ENCODE measurements at places on chromosomes 6 and 20.

GRCh38 chr6:5215799-5216198 is 45.0 kb downstream of the LYRM4 start:
- DNase-seq = no peak

DNA sequence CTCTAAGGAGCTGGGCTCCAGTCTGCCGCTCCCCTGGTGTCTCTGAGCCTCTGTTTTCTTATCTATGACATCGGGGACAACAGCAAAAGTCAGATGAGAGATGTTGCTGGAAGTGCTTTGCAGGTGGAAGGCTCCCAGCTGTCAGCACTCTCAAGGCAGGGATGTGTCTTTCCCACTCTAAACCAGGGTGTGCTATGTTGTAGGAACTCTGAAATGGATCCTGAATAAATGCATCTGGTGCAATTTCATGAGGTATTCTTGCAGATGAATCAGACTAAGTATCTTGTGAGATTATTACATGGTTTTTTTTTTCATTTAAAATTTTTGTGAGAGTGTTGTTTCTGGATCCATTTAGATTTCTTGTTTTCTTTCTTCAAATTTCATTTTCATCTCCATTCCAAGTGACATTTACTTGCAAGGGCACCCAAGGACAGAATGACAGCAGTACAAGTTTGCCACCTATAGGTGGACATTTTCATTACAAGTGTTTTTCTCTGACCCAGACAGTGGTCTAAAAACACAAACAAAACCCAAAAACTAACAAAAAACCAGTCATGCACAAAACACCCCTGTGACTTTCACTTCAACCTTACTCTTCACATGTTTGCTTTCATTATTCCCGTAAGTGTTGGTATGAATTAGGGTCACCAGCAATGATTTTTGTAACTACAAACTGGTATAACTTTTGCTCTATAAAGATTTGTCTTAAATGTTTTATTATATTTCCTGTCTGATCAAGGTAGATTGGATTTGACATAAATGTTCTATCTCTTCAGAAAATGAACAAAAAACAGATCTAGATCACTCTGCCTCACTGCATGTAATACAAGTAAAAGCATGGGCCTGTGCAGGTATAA is 14.7 kb upstream of the SIM1 start:
- no peak for DNase-seq

GRCh38 chr6:83303426-83303825 is 110.3 kb downstream of the RWDD2A start:
- DNase-seq = no peak

- DNase-seq = no peak
Observed at GRCh38 chr6:20771409-20771808, 237.2 kb downstream of the CDKAL1 start.

GRCh38 chr6:5995949-5996713 is 10.6 kb downstream of the NRN1 start:
- peak; percentile 48 for DNase-seq

GRCh38 chr6:110482774-110483400 is 6.5 kb upstream of the SLC22A16 start:
- no peak for DNase-seq

DNA sequence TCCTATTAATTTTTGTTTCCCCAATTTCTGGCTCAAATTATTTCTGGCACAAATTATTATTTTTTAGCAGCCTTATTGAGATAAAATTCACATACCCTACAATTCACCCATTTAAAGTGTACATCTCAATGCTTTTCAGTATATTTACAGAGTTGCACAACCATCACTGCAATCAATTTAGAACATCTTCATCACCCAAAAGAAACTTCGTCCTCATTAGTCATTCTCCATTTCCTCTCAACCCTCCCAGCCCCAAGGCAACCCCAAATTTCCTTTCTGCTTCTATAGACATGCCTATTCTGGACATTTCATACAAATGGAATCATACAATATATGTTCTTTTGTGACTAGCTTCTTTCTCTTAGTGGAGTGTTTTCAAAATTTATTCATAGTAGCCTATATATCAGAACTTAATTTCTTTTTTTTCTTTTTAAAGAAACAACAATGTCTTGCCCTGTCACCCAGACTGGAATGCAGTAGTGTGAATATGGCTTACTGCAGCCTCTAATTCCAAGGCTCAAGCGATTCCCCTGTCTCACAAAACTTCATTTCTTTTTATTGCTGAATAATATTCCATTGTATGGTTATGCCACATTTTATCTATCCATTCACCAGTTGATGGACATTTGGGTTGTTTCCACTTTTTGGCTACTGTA is 84.5 kb downstream of the DNAH8 start:
- DNase-seq = no peak

- DNase-seq = no peak
Observed at GRCh38 chr6:14277405-14277930, 159.9 kb downstream of the CD83 start.

- no peak for DNase-seq
Observed at GRCh38 chr6:118198746-118199145, 291.7 kb downstream of the SLC35F1 start.

DNA sequence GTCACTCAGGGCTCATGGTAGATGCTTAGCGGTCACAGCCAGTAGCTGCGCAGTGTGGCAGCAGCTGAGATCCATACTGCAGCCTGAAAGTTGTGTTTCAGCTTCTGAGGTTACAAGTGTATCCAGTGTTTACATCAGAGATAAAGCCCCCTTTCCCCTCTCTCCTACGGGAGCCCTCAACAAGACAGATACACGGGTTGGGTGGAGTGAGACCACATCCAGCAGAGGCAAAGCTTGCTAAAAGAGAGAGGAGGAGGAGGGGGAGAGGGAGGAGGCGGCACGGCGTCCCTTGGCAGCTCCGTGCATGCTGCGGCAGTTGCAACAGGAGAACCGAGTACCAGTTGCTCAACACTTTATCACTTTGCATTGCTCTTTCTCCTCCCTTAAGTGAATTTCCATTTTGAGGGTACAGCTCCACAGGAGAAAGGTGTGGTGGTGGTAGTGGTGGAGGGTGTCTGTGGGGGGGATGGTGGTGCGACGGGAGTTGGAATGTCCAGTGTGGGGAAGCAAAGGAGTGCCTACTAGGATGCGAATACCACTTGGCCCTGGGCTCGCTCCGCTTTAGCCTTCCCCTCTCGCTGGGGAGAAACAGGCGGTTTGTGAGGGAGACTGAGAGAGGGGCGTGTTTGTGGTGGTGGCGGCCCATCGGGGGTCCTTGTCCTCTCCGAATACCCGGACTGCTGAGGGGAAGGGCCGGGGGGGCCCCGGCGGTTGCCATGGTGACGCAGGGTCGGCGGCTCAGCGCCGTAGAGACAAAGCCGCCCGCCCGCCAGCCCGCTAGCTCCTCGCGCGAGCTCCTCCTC is 405 bp upstream of the RNF182 start:
- DNase-seq = no peak
